ENCODE measurements at places on chromosomes 12 and 14.
A peak's percentile ranks its signal among the peaks of the same experiment; 100 is the strongest.

- DNase-seq, result peak; percentile 31
These were observed 186.0 kb upstream of the BCL2L14 start for GRCh38 chr12:11884706-11885105.

GRCh38 chr14:102630405-102630804 lies 38.0 kb downstream of the RCOR1 start:
- DNase-seq, result no peak

DNA sequence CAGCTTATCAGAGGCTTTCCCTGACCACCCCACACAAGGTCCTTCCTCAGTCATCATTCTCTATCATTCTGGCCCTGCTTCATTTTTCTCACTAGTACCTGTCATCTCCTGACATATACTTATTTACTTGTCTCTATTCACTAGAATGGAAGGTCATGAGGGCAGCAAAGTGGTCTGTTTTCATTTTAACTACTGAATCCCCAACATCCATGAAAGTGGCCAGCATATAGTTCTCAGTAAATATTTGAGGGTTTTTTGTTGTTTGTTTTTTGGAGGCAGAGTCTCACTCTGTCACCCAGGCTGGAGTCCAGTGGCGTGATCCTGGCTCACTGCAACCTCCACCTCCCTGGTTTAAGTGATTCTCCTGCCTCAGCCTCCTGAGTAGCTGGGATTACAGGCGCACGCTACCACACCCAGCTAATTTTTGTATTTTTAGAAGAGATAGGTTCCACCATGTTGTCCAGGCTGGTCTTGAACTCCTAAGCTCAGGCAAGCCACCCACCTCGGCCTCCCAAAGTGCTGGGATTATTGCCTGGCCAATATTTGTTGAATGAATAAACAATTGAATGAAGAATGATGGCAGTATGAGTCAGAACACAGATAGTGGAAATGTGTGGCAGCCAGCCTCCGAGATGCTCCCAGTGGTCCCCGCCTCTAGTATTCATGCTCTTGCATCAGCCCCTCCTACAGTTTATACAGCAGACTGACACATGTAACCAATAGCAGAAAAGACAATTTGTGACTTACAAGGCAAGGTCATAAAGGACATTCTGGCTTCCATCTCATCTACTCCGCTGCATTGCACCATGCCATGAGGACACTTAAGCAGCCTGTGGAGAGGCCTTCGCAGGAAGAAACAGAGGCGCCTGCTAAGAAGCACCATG lies 7.0 kb upstream of the ANO6 start:
- DNase-seq, result peak; percentile 45

DNA sequence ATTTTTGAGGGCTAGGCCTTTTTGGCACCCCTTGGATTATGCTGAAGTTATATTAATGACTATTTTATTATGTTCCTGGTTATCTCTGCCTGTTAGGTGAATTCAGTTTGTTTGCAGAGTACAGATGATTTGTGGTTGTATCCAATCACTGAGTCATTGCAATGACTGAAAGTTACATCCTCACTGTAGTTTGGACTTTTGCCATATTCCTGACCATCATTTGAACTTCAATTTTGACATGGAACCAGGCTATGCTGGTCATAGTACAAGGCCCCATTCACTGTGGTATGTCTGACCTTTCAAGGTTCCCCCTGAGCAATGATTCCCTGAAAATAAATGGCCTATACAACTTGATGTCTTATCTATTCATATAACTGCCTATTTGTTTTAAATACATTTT lies 621.0 kb downstream of the CCER1 start:
- peak; percentile 4 for DNase-seq

GRCh38 chr12:131795690-131796410 lies 32.3 kb upstream of the MMP17 start:
- DNase-seq, result no peak

DNA sequence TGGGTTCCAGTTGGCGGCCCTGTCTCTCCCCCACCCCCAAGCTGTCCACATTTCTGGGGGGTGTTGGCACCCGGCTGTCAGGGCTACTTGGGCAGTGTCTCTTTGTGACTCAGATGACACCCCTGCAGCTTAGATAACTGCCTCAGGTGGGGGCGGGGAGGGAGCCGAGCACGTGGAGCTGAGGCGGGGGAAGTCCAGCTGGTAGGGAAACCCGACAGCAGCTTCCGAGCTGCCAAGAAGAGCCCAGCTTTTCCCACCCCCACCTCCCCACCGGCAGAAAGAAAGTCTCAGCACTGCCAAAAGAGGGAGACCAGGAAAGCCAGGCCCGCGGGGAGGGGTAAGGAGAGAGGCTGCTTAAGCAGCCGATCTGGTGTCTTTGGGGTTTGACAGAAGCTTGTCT lies 1.4 kb downstream of the LRTM2 start:
- DNase-seq, result no peak

- DNase-seq, result no peak
These were observed 197.7 kb downstream of the BCAT1 start for GRCh38 chr12:24751181-24751580.

Measured in Caki2 (cell line).